GM20000 (cell line): ENCODE measurements at places on chromosomes 2 and 18.

DNA sequence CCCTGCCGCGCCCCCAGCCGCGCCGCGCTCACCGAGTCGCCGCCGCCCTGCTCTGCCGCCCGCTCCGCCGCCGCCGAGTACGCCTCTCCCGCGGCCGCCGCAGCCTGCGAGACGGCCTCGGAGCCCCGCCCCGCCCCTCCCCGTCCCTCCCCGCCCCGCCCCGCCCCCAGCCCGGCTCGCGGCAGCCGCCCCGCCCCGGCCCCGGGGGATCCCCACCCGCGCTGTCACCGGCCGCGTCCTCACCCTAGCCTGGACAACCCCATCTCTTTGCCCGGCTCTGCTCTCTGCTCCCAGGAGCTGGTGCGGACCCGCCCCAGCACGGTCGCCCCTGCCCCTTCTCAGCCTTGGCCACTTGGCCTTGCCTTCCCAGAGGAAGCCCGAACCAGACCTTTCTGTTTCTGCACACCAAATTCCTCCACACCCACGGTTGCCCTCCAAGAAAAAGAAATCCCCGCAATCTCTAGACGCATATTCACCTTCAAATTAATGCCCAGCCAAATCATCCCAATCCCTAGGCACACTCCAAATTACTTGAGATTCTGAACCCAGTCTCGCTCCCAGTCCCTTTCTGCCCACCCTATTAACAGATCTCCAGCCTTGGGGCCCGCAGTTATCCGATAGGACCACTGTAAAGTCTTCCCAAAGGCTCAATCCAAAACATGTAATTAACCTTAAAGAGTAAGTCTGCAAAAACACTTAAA lies at the start of gene CYRIA:
CYRIA (minus strand) TSS at position 87 of the 701 bp plus-strand sequence. CDS start 77,715 bp downstream, outside the sequence.
- peak; percentile 87 for DNase-seq

DNA sequence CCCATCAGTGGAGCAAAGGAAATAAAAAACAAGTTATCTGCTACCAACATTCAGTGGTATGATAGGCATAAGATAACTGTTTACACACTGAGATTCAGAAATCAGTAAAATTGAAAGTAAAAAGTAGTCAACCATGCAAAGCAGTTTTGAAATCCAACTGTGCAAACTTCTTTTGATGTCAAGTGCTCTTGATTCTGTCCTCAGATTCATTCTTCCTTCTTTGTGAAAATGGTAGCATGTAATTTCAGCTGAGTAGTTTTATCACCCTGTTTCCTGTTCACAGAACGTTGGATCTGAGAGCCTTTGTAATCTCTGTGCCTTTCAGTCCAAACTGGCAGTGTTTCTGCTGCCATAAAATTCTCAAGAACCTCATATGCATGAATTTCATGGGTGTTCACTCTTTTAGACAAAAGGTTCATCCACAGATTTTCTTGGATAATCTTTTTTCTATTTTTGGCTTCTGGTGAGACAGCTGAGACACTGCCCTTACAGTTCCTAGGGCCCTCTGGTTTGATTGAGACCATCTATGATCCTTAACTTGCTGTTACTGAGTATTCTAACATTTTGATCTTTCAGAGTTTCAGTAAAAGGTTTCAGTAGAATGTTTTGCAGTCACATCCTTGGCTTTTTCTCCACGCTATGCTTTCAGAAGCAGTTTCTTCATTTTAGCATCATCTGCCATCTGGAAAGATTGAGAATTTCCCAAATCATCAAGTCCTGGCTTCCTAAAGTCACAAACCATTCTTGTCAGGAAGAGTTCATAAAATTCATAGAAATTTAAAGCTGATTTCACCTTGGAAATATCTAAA lies 272.3 kb upstream of the EPHA4 start:
- DNase-seq, result no peak

GRCh38 chr2:158509928-158510797 lies 53.4 kb downstream of the PKP4 start:
- DNase-seq, result no peak

DNA sequence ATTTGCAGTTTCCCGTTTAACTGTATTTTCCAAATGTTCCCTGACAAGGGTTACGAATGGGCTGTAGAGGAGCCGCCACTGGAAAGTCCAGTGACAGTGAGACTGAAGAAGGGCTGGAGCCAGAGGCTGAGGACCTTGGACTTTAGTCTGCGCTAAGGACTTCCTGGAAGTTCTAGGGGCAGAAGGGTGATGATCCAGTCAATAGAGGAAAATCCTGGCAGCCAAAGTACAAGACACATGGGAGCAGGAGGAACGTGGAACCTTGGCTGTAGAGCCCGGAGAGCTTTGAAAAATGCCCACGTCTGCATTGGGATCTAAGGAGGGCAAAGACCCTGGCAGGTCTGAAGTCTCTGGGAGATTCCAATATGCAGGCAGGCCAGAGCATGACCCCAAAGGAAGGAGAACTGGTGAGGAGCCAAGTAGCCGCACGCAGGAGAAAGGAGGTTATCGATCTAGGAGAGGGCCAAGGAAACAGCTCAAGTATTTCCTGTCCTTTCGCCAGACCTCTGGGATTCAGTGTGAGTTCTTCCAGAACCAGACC lies 28.5 kb downstream of the MBP start:
- DNase-seq, result no peak

- peak; percentile 94 for DNase-seq
Measured at GRCh38 chr2:119223521-119224390, at the start of gene STEAP3. Gene STEAP3, plus strand, starts transcription at chr2:119223834. Its CDS starts 7,179 bp downstream, at chr2:119231013.

GRCh38 chr2:181462033-181462432 lies 4.8 kb downstream of the ITGA4 start:
- DNase-seq, result no peak

DNA sequence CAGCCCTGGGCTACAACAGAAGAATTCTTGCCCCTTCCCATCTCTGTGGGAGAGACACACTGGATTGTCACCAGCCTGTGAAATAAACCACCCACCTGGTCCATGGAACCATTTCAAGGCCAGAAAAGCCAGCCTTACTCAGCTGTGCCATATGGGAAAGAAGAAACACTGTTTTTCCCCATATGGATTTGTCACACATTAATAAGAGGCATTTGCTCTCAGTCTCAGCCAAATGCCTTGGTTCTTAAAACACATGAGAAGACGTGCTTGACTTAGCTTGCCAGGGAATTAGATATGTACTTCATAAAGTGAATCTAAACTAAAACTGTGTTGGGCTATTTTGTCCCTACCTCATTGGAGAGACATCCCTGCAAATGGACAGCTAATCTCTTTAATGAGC lies 308.6 kb upstream of the TNP1 start:
- no peak for DNase-seq

GRCh38 chr18:58303363-58303762 lies 259.3 kb downstream of the NEDD4L start:
- DNase-seq, result peak; percentile 59

DNA sequence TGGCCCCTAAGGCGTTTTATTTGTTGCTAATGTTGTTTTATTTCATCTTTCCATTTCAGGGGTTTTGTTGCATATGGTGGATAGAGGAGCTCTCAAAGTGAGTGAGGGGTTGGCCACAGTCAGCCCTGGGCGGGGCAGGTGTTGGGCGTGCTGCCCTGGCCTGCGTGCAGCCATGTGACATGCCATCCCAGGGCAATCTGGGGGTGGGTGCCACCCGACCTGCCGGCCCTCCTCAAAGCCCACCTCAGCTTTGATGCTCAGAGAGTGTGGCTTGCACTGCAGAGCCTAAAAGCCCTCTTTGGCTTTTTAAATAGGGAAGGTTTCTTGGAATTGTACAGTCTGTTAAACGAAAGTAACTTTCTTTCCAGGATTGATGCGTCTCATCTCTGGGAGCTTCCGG lies 18.4 kb downstream of the TSHZ1 start:
- no peak for DNase-seq

GRCh38 chr2:67777010-67777409 lies 285.8 kb downstream of the C1D start:
- no peak for DNase-seq

DNA sequence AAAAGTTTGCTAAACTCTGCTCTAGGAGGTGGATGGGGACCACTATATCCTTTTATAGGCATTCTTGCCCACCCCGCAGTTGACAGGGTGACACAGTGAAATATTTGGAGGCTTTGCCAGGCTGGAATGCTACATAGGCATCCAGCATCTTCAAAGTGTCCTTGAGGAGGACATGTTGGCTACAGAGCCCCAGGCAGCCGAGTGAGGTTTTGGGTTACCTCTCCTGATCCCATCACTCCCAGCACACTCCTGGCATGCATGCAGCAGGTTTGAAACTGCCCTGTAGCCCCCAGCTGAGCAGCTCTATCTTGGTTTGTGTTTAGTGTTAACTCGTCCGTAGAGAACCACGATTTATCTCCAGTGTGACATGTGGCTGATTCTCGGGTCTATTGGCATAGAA lies 7.3 kb downstream of the FOSL2 start:
- DNase-seq, result no peak

DNA sequence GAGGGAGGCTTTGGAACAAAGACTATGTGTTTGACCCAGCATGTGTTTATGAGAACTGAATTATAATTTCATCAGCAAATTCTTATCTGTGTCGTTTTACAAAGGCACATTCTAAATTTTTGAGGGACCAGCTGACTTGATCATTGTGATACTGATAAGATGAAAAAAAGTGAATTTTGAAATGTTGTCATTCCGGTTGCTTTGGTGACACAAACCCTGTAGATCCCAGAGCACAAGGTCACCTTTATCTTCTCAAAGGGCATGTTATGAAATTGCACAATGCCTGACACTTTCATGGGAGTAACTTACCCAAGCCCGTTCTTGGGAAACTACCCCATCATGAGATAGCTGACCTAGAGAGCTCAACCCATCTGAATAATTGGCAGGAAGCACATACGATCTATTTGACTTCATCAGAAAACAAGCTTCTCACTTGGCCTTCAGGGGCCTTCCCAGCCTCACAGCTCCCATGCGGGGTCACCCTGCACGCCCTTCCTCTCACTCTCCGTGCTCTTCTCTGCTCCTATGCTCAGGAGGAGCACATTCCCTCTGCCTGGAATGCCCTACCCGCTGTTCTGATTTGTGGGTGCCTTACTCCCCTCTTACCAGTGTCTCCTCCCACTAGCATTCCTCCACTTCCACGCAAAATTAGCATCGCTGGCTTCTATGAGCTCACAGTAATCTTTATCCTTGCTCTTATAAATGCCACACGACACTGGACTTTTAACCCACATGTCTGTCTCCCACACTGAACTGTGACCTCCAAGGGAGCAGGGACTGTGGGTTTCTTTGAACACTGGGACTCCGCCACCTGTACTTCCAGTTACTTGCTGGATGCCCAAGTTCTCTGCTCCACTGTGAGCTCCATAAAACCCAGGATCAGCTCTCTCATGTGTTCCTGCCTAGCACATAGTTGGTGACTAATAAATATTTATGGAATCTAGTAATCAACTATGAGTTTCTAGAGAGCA lies 555.8 kb upstream of the ID2 start:
- DNase-seq, result no peak

DNA sequence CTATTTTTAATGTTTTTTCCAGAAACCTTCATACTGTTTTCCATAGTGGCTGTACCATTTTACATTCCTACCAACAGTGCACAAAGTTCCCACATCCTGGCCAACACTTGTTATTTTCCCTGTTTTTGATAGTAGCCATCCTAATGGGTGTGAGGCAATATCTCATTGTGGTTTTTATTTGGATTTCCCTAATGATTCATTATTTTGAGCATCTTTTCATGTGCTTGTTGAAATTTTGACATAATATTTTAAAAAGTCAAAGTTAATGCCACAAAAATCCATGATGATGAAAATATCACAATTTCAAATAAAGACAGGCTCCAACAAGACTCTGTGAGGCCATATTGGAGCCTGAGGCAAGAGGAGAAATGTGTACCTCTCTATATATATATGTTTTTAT lies 50.2 kb downstream of the VWA3B start:
- DNase-seq, result no peak

DNA sequence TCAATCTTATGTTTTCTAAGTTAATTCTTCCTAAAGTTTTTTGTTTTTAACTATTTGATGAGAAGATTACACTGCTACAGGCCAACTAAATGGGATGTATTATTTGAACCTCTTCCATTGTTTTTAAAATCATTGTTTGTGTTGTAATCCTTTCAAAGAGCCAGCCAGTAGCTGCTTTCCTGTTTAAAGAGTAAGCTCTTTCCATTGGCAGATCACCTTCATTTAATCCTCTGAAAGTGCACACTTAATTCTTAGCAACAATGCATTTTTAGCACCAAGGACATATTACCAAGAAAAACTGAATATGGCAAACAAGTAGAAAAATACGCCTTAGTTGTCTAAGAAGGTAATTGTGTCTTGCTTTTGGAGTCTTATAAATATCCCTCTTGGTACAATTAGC lies 54.0 kb downstream of the MEIS1 start:
- DNase-seq, result no peak

DNA sequence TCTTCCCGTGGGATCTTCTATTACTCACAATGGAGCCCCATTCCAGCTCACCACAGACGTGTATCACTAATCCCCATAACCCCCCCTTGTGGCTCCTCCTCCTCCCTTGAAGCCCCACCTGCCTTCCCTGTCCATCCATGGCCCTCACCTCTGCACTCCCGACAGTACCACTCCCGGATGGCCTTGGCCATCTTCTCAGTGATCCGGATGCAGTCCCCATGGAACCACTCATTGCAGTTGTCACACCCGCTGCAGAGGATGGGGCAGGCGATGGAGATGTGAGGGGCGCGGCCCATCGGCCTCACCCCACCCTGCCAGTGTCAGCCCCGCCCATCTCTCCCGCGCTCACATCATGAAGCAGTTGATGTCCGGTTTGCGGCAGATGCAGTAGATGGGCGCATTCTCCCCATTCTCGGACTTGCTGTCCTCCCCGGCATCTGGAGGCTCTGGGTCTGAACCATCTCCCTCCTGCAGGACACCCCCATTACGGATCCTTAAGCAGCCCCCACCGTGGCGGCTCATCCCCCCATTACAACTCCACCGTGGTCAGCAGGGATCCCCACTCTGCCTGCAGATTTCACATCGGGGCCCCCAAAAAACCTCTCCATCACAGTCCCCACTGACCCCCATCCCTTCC lies 983 bp downstream of the CXXC1 start:
- no peak for DNase-seq

GRCh38 chr2:3517948-3518495 lies 1.3 kb downstream of the ADI1 start:
- no peak for DNase-seq

DNA sequence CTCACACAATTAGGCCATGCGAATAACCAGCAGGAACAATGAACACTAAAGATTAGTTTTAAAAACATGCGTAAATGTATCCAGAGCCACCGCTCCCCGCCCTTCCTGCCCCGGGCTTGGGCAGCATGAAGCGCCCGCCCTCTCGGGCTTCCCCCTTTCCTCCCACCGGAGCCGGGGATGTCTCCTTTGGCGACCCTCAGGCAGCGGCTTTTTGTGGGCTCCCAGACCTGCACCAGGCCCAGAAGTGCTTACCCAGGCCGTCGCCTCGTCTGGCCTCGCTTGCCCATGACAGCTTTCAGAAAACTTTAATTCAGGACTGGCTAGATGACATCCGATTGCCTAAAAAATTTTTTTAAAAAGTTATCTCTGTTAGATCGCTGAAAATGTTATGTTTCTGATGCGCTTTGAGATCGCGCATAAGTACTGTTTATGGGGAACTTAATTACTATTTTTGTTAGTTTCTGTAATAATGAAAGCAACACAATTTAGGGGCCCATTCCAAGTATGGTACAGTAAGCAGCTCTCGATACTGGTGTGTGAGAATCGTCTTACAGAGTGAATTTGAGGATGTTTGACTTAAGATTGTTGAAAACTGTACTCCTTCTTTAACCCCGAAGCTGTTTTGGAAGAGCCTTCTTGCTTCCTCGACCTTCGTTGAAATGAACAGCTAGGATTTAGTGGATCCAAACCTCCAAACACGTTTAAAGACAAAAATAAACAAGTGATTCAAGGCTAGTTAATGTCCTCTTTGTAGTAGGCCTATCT lies 1.1 kb downstream of the MAP3K20 start:
- peak; percentile 37 for DNase-seq
